Activated CD8-positive, alpha-beta memory T cell treated with anti-CD3 and anti-CD28 coated beads, Interleukin-2, amount 10 ng/mL, durations not matched to agents 7 days and 5 days (primary cell): ENCODE measurements at places on chromosomes 3 and 15. TPM values are rescaled to one million over a fixed set of nuclear protein-coding genes. Genes with fewer than 3 reads are reported as not detected.

GRCh38 chr15:85172846-85173490 is 191.3 kb downstream of the PDE8A start:
- no peak for DNase-seq

Gene HTD2
- 6.9 TPM for total RNA-seq

Gene ZBED2
- 27.2 TPM for total RNA-seq

Gene C2CD4A
- 0.07 TPM for total RNA-seq

- no peak for DNase-seq
Observed at GRCh38 chr15:27328608-27329007, 357.6 kb downstream of the GABRG3 start.

DNA sequence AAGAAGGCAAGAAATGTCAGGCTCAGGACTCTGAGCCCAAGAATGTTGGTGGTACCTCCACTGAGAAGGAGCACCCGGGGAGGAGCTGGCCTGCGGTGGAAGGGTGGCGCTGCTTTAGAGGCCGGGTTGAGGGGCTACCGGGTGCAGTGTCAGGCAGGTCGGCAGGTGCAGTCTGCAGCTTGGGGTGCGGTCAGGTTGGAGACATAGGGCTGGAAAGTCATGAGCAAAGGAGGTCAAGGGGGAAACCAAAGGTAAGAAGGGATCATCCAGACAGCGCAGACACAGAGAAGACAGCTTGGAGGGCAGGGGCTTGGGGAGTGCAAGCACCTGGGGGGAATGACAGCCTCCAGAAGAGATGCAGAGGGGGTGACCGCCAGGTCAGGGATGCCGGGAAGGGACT is 274.4 kb upstream of the LYSMD4 start:
- DNase-seq = no peak

DNA sequence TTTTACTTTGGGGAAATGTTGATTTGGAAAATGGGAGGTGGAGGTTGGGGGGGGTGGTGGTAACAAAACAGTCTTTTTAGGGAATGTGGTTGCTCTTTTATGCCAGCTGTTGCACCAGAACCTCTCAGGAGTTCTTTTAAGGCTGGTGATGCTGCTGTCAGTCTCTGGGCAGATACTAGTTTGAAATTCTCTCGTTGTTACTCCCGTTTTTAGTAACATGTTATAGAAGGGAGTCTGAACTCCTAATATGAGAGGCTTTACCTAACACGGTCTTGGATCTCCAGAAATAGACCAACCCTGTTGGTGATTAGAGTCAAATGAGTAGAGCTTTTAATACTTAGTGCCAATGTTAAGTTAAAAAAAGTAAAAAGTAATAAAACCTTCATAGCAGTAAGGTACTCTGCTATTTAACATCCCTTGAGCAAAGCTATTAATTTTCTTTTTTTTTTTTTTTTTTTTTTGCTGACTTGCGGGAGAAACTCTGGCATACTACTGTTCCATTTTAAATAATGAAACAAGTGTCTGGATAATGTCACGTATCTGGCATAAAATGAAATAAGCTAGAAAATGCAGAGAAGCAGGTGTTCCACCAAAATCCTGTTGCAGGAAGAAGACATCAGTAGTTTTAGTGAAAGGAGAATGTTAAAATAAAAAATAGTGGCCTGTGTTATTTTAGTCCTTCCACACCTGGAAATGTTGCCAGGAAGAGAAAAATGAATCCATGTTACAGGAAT is 156.7 kb downstream of the CACNA1D start:
- no peak for DNase-seq

DNA sequence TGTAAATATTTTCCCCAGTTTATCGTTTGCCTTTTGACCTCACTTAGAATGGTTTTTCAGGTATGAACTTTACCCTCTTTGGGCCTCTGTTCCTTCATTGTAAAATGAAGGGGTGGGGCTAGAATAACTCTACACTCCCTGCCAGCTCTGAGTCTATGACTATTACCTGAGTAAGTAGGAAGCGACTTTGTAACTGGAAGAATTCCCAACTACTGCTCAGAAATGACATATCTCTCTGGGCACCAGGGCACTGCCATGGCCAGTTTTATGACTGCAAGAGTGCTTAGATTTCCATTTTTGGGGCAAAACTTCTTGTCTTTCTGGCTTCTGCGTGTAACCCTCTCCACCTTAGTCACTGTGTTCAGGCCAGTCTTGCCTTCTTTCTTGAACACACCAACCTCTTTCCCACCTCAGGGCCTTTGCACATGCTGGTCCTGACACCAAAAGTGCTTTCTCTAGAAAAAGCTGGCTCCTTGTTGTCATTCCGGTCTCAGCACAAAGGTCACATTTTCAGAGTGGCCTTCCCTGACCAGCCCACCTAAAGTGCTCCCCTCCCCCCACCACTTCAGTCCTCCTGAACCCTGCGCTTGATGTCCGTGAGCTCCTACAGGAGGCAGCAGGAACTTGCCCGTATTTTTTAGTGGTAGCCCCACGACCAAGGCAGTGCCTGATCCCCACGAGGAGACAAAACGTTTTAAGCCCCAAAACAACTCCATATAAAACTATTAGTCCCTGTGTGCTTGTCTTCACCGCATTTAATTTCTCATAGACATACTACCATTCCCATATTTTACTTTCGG is 25.6 kb downstream of the CDCP1 start:
- DNase-seq = no peak

DNA sequence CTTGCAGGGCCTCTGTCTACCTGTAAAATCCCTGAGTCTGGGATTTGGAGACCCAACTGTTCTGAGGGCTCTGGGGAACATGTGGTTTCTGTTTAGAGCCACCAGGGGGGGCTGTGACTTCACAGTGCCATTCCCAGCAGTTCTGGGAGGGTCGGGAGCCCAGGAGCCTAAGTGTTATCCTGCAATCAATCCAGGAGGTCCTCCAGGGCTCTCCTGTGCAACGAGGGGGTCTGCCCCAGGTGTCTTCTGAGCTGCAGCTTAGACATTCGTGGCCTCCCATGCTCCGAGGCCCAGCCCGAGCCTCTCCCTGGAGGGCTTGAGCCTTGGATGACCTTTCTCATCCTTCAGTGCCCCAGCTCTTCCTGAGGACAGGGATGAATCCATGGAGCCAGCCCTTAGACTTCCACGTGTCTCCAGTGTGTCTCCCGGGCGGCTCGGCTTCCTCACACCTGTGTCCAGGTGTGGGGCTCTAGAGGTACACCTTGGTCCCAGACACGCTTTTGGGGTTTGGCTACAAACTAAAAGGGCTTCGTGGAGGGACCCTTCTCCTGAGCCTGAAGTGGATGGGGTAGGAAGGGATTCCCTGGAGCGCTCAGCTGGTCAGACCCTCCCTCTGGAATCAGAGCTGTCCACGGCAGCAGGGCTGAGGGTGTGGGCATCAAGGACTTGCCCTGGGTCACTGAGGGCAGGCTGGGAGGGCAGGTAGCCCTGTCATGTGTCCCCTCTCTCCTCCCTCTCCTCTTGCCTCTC is 20.3 kb upstream of the ABTB1 start:
- no peak for DNase-seq

GRCh38 chr3:138912237-138912636 is 34.7 kb downstream of the FOXL2 start:
- DNase-seq = no peak

- DNase-seq = no peak
Observed at GRCh38 chr15:51647128-51647562, 24.6 kb upstream of the DMXL2 start.

- DNase-seq = no peak
Observed at GRCh38 chr3:86733257-86733656, 257.7 kb downstream of the VGLL3 start.

GRCh38 chr3:39149498-39150147 is 3.8 kb downstream of the CSRNP1 start:
- no peak for DNase-seq

Gene GOLGA6L4
- 3.6 TPM for total RNA-seq

DNA sequence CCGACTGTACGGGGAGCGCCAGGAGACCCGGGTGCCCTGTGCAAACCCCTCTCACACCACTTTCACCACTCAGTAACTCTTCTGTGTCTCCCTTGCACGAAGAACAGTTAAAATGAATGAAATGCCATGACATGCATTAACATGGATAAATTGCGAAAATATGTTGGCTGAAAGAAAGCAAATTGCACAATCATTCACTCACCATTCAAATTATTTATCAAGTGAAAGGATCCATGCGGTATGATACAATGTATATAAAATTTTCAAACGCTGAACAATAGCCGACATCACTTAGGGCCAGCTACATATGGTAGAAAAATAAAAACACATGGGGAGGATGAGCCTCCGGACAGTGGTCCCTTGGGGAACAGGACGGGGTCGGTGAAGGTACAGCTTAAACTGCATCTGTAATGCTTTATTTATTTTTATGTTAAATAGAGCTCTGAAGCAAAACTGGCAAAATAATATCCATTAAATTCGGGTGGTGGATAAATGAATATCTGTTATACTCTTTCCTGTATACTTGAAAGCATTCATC is 45.9 kb downstream of the SLC12A8 start:
- no peak for DNase-seq

DNA sequence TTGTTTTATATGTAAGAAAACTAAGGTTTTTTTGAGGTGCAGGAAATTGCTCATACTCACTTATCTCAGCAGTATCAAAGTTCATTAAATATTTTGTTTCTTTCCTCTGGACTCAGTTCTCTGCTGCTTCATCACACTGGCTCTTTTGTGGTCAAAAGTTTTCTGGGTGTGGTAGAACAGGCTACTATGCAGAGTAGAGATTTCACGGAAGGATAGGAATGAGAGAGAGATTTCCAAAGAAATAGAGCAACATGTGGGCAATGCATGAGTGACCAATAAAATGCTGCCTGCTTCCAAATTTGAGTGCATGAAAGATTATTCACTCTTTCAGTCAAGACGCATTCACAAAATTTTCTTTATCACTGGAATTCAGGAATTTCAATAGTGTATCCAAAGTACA is 577.3 kb upstream of the SEMA6D start:
- DNase-seq = no peak

Gene HRG
- total RNA-seq = not detected

DNA sequence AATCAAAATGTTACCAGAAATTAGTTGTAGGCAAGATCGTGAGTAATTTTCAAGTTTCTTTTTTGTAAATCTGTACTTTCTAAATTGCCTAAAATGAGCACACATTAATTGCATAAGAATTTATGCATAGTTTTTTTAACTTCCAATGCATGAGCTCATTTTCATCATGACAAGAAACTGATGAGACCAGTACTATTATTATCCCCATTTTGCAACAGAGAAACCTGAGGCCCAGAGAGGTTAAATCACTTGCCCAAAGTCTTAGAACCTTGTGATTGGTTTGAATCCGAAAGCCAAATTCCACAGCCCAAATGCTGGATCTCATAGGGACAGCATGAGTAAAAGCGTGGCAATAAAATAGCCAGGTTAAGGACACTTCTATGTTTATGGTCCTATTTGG is 274.7 kb downstream of the ERC2 start:
- no peak for DNase-seq

Gene STAC
- not detected for total RNA-seq

- peak; percentile 42 for DNase-seq
Observed at GRCh38 chr3:30605005-30605404, 1.4 kb upstream of the TGFBR2 start.

- DNase-seq = peak; percentile 66
Observed at GRCh38 chr3:101725194-101725889, 928 bp downstream of the CEP97 start.

Gene EBLN2
- total RNA-seq = 6.2 TPM

DNA sequence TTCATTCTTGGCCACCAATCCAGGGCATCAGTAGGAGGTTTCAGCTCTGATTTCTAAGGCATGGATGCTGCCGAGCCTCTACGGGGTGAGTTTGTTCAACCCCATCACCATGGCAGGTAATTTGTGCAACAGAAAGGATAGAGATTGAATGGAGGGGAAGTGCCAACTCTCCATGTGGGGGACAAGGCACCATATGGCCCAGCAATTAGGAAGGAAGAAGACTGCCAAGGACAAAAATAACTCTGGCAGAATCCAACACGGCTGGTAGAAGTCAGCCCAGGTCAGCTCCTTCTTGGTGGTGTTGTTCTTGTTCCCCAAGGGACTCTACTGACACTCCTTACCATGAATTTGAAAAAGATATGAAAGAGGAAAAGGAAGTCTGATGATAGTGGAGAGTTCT is 503.9 kb downstream of the MAGI1 start:
- no peak for DNase-seq

GRCh38 chr15:23415321-23415865 is 31.6 kb downstream of the GOLGA6L2 start:
- no peak for DNase-seq

GRCh38 chr3:70815817-70816216 is 503.4 kb upstream of the MDFIC2 start:
- DNase-seq = no peak

GRCh38 chr3:80010021-80010571 is 242.3 kb upstream of the ROBO1 start:
- DNase-seq = no peak

Gene FGD5
- total RNA-seq = not detected

DNA sequence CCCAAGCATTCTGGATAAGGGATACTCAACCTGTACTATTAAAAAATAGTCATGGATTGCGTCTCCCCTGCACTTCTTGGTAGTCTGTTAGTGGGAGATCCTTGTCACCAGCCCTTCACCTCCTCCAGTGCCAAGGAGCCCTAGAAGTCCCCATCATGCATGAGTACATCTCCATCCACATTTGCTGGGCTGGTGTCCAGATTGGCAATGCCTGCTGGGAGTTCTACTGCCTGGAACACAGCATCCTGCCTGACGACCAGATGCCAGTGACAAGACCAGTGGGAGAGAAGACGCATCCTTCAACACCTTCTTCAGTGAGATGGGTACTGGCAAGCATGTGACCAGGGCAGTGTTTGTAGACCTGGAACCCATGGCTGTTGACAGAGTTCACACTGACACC is 85.7 kb downstream of the ADAMTSL3 start:
- DNase-seq = no peak

GRCh38 chr3:27800261-27800660 is 78.1 kb upstream of the EOMES start:
- DNase-seq = no peak

Gene TNNC1
- 2.6 TPM for total RNA-seq

DNA sequence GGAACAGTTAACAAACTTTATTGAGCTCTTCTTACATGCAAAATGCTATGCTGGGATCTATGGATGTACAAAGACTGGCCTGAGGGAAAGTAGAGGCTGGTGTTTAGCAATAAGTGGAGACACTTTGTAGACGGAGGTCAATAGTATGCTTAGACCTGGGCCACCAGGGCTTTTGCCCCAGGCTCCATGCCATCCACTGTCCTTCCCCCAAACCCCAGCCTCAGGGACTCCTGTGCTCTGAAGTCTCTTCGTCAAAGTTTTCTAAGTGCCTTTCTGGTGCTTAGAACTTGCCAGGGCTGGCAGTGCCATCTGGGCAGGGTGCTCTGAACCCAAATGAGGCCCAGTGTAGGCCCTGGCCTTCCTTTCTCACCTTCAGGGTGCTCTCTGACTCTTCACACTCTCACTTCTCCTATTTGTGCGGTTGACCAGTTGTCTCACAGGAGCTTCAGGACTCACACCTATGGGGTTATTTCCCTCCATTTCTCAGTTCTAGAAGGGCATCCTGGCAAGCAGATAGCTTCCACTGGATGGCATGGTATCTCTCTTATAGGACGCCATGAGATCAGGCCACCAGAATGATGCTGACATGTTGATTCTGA is 21.8 kb upstream of the KCNAB1 start:
- DNase-seq = no peak

GRCh38 chr3:63914312-63914711 is 2.1 kb upstream of the SCAANT1 start:
- no peak for DNase-seq

GRCh38 chr3:23607184-23607847 is 198.4 kb upstream of the UBE2E1 start:
- no peak for DNase-seq

Gene UTS2B
- total RNA-seq = not detected

- DNase-seq = no peak
Observed at GRCh38 chr3:146375219-146375618, 94.1 kb downstream of the PLSCR2 start.

GRCh38 chr15:88543065-88543776 is 3.3 kb downstream of the DET1 start:
- DNase-seq = no peak
